Esophagus squamous epithelium (tissue), 5 donors: ENCODE measurements at places on chromosomes 16 and 17.

DNA sequence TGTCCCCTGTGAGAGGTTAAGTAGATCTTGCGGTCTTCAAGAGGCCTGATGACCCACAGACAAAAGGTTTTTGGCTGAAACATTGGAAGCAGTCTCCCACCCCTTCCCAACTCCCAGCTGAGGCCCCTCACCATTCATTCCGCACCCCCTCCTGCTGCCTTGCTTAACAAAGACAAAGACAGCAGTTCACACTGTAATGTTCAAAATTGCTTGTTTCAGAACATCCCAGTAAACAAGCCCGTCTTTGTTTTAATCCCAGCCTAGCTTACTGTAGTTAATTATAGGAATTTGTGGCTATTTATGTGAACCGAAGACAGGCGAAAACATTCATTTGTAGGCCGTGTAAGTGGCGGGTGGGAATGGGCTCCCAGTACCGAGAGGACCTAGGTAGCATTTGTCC, 55.7 kb downstream of the IRX5 start:
- DNase-seq: no peak

DNA sequence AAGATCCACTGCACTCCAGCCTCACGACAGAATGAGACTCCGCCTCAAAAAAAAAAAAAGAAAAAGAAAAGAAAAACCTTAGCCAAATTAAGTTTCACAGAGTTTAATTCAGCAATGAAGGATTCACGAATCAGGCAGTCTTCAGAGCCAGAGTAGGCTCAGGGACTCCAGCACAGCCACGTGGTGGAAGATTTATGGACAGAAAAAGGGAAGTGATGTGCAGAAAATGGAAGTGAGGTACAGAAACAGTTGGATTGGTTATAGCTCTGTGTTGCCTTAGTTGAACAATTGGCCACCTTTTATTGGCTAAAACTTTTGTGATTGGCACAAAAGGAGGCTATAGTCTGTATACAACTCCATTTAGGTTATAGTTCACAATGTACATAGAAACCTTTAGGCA, 256.6 kb downstream of the HS3ST3B1 start:
- no peak for DNase-seq

GRCh38 chr16:65697521-65697920, 575.7 kb upstream of the CDH11 start:
- no peak for DNase-seq

DNA sequence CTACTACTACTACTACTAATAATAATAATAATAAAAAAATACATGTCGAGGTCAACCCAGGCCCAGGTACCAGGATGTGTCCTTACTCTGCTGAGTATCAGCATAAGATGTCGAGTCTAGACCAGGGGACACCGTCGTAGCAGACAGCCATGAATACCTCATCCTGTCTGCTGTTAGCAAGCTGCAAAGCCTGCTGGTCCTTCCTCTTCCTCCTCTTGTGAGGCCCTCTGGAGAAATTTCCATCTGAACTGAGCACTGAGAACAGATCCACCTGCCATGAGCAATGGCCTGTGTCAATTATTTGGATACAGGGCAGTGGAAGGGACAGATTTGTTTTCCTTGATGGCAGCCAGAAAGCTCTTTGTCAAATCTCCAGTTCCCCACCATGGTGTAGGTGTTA, 168.5 kb downstream of the XYLT1 start:
- no peak for DNase-seq

GRCh38 chr17:50064253-50065001, 8.5 kb downstream of the ITGA3 start:
- DNase-seq: no peak

GRCh38 chr17:80760511-80760911, 215.9 kb downstream of the RPTOR start:
- no peak for DNase-seq

DNA sequence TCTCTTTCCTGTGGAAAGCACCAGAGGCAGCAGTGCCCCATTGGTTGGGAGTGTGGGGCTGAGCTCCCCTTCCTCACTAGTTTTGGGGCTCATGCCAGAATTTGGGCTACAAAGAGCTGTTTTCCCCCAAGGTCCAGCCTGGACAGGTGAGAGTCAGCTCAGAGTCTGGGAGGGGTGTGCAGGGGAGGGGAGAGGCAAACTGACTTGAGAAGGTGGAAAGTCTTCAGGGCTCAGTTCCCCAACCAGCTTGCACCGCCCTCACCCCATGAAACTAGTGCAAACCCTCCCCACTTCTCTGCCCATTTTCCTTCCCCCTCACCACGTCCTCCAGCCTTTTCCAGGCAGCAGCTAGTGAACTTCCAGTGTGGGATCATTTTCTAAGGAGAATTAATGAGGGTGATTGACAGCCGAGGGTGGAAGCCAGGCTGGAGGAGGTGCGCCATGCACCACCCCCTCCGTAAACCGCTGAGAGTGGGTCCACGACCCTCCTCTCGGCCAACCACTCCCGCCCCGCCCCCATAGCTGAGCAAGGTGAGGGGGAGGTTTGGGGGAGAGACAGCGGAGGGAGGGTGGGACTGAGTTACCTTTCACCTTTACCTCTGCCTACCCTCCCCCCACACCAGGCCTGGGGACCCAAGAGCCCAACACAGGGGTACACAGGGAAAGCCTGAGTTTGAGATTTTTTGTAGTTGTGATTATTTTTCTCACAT, 6.2 kb upstream of the DLX4 start:
- DNase-seq: no peak

- DNase-seq: no peak
Measured at GRCh38 chr17:15414532-15415306, 52.7 kb downstream of the CDRT4 start.

- no peak for DNase-seq
Measured at GRCh38 chr16:14483819-14484385, 146.2 kb downstream of the PARN start.

DNA sequence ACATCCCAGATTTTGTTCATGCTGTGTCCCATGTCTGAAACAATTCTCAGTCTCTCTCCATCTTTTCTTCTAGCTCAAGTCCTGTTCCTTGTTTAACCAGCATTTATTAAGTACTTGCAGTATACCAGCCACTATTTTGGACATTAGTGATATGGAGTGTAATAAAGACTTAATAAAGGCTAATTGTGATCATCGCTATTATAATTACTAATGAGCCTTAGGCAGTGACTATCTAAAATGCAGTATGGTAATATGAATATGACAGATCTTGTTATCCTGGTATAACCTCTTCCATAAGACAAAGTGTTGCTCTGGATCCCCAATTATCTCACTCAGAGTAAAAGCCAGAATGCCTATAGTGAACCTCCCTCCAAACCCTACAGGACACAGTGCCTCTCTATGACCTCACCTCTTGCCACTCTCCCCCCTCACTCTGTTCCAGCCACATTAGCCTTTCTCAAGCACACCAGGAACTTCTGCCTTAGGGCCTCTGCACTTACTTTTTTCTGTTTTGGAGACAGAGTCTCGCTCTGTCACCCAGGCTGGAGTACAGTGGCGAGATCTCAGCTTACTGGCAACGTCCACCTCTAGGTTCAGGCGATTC, 1.8 kb upstream of the FLOT2 start:
- DNase-seq: no peak

DNA sequence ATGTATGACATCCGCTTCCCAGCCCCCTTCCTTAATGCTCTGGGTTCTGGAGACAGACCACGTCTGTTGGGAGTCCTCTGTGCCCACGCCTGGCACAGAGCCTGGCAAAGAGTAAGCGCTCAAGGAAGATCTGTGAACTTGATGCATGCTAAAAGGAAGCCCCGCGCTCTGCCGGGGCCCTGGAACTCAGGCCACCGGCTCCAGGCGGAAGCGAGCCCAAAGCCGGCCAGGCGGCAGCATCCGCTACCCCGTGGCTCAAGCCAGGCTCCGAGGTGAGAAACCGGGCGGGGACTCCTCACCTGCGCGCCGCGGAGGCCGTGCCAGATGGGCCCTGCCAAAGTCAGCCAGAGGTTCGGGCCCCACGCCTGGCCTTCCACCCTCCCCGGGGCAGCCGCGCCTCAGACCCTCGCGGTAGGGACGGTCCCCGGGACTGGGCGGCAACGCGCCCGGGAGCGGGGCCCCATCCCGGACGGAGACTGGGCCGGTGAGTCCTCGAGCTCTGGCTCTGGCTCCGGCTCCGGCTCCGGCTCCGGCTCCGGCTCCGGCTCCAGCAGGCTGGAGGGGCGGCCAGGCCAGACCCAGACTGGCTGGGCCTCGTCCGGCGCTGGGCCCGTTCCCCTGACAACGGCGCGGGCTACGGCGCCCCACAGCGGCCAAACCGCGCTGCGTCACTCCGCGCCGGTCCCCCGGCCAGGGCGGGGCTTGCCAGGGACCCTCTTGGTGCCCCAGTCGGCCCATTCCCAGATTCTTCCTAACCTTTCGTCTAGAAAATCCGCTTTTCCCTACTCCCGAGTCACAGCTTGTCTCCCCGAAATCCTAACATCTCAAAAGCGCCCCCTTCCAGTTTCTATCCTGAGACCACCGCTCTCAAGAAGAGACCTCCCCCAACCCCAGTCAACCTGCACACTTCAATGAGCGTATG, at the start of gene ZDHHC1:
ZDHHC1 (minus strand) TSS at position 606 of the 922 bp plus-strand sequence. CDS start 8,702 bp downstream, outside the sequence.
- no peak for DNase-seq

DNA sequence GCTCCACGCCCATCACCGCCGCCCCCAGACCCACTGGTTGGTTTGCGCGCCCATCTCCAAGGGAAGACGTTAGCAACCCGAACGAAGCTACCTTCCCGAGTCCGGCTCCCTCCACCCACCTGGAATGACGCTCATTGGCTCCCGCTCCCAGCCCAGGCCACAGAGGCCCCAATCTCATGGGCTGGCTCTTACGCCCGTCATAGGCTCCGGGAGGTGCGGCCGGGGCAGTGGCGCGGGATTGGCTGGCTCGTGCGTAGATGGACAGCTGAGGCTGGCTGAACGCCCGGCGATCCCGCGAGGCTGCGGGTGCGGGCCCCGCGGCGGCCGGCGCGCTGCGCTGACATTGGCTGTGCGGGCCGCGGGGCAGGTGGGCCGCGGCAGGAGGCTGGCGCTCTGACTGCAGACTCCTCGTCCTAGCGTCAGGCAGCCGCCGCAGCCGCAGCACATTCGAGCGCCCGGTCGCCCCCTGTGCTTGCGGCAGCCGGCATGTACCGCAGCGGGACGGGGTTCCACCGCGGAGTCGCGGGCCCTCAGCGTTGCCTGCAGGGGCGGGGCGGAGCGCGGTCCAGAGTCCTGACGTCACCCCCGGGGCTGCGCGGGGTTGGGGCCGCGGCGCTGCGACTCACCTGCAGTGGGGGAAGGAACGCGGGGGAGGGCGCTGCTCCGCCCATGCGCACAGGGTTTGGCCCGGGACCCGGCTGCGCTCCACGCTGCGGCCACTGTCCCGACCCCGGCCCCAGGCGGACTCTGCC, 453 bp upstream of the MYH10 start:
- peak; percentile 56 for DNase-seq

DNA sequence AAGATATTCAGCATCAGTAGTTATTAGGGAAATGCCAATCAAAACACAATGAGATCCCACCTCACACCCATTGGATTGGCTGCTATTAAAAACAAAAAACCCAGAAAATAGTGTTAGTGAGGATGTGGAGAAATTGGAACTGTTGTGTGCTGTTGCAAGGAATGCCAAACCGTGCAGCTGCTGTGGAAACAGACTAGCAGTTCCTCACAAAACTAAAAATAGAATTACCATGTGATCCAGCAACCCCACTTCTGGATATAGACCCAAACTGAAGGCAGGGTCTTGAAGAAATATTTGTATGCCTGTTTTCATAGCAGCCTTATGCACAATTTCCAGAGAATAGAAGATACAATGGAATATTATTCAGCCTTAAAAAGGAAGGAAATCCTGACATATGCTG, 46.0 kb downstream of the FOXK2 start:
- no peak for DNase-seq

DNA sequence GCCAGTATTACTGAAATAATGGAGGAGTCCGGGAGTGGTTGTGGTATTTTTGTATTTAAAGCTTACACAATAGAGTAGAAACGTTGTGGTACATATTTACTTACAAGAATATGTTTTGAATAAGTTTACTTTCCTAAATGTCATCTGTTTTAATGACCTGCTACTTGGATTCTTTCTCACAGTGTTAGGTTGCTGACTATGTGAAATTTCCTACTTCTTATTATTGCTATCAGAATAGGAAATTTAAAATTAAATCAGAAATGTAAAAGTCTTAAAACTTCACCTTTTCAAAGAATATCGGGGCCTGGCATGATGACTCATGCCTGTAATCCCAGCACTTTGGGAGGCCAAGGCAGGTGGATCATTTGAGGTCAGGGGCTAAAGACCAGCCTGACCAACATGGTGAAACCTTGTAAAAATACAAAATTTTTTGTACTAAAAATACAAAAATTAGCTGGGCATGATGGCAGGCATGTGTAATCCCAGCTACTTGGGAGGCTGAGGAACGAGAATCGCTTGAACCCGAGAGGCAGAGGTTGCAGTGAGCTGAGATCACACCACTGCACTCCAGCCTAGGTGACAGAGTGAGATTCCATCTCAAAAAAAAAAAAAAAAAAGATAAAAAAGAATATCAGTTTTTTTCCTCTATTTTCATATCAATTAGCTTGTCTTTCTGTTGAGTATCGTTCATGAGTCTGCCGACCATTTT, 77.8 kb downstream of the VMP1 start:
- DNase-seq: no peak

DNA sequence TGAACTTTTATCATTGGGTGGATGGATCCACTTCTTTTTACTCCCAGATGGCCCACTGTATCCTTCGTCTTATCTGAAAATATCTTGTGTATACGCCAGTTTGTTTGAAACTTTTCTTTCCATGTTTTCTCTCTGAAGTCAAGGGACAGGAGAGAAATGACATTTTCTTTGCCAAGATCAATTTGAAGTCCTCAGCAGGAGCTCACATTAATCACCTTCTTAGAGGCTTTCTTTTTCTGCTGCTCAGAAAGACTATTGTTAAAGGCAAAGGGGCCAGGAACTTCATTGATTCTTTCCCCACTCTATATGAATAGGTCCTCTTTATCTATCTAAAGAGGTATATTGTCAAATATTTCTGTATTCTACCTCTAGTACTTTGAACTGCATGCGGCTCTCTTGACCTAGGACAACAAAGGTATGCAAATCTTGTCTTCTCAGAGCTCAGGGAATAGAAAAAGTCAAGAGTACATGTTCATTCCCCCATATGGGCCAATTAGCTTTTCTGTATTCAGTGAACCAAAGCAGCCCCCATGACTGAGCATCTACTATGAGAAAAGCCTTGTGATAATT, 583.3 kb downstream of the HS3ST4 start:
- no peak for DNase-seq

- DNase-seq: no peak
Measured at GRCh38 chr17:82528484-82529265, 9.1 kb downstream of the FOXK2 start.

GRCh38 chr17:29844339-29845048, 85.5 kb downstream of the SSH2 start:
- DNase-seq: no peak

DNA sequence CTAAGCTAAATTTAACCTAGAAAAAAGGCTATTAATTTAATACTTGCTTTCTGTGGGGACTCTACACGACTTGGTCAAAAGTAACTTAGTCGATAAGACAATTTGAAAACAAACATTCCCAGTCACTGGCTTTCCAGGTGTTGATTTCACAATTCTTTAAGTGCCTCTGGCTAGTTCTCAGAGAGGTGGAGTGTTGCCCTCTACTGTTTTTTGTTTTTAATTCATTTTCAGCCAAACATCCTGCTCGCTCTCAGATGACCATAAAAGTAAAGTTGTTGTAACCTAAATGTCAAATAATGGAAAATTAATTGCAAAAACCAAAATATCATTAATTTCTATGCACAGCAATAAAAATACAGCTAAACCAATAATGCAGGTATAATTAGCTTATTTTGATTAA, 107.1 kb downstream of the MYO1D start:
- no peak for DNase-seq

- no peak for DNase-seq
Measured at GRCh38 chr17:42252597-42253550, 23.3 kb downstream of the STAT5B start.

- no peak for DNase-seq
Measured at GRCh38 chr16:56414366-56414765, 11.0 kb downstream of the AMFR start.

- DNase-seq: no peak
Measured at GRCh38 chr17:20852239-20852989, 190.4 kb downstream of the USP22 start.
